ENCODE measurements at places on chromosomes 11 and 22. TPM values are rescaled to one million over a fixed set of nuclear protein-coding genes. Genes with fewer than 3 reads are reported as not detected.

PHETA2 gene
- 9.3 TPM for total RNA-seq

- DNase-seq = peak; percentile 45
Measured at GRCh38 chr11:100980156-100980555, 149.5 kb downstream of the PGR start.

PACSIN3 gene
- 29.8 TPM for total RNA-seq

DNA sequence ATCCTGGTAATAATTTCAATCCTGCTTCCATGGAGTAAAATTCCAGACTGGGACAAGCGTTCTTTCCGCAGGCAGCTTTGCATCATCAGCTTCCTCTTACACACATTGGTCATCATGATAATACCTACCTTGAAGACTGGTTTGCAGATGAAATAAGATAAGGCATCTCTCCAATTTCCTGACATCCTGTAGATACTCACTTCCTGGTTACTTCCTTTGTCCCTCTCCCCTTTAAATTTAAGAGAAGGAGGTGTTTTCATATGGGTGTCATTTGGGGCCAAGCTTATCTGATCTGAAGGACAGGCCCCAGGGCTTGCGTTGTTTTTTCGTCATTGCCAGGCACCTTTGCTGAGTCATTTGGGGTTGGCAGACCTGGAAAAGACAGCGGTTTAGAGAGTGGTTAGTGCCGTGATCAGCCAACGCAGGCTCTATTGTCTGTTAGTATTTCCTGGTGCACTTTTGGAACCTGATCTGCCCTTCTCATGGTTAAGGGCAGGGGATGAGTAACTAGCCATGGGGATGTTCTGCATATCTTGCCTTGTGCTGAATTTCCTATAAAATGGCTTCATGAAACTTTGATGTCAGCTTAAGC is 24.1 kb downstream of the GRAMD1B start:
- DNase-seq = peak; percentile 42

- DNase-seq = no peak
Measured at GRCh38 chr11:117569911-117570310, 227.1 kb downstream of the DSCAML1 start.

- DNase-seq = peak; percentile 20
Measured at GRCh38 chr11:106426696-106427095, 349.2 kb downstream of the AASDHPPT start.

- no peak for DNase-seq
Measured at GRCh38 chr11:76664578-76665061, 5.9 kb downstream of the LRRC32 start.

ART1 gene
- not detected for total RNA-seq

Data from renal cortical epithelial cell (primary cell).